ENCODE measurements at places on chromosomes 4 and X. TPM values are rescaled to one million over a fixed set of nuclear protein-coding genes. Genes with fewer than 3 reads are reported as not detected.

DNA sequence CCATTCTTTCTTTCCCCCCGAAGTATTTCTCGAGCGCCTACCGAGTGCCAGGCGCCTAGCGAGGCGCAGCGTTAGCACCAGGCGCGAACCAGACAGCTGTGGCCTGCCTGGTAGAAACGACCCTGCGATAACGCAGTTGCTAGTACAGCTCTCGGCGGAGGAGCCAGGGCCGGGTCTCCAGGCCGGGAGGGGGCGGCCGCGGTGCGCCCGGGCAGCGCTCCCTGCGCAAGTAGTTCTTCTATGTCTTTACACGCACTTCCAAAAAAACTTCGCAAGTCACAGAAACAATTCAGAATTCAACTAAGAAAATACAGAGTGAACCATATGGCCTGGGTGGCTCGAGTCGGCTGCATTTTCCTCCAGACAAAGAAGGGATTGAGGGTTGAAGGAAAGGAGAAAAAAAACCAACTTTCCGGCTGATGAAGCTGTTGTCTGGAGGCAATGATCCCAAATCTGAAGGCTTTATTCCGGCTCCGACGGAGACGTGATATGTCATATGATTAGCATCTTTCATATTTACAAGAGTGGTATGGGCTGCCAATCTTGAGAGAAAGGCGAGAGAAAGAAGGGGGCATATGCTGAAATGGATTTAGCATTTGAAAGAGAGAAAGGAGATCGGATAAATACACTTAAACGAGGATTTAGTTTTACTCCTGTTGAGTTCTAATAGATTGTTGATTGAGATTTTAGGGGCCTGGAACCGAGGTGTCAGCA, 7.2 kb upstream of the NEUROG2 start:
- H3K27ac ChIP-seq = no peak overlapping the region
- H3K4me1 ChIP-seq = no peaks in the 10 kb centered on the region
- H3K4me3 ChIP-seq = peak overlapping the region; percentile 3
- no peaks in the 10 kb centered on the region for H3K27me3 ChIP-seq
- H3K36me3 ChIP-seq = no peaks in the 10 kb centered on the region

DNA sequence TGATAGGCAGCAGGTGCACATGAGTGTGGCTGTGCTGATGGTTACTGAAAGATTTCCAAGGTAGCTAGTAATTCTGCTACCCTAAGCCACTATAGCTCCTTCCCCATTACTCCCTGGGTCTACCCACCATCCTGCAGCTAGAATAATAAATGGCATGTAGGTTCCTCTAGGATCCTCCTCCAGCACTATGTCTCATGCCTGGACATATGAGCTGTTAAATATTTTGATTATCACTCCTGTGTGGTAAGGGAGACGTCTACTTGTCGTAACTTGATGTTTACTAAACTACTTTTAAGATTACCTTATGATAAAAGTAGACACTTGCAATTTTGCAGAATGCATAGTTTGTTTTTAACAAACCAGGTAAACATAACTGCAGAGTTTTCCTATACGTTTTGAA, 35.5 kb downstream of the TET2 start:
- H3K27me3 ChIP-seq = no peaks in the 10 kb centered on the region
- DNase-seq = no peak
- no peaks in the 10 kb centered on the region for H3K36me3 ChIP-seq
- H3K4me1 ChIP-seq = no peaks in the 10 kb centered on the region

DNA sequence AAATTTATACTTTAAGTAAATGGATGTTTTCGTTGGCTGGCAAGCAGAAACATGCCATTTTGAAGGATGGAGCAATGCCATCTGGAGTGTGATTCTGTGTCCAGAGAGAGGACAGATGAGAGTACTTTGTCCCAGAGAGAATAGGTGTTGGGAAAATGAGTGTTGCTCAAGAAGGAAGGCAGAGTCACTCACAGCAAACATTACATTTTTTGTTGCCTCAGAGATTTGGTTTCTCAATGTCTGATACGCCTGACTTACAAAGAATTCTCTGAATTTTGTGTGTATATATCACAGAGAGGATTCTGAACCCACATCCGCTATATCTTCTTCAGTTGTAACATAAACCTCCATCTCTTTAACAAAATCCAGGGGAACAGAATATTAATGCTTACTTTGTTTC, 102.8 kb upstream of the PCDH18 start:
- H3K36me3 ChIP-seq = no peaks in the 10 kb centered on the region
- no peak for DNase-seq
- no peak overlapping the region for H3K4me3 ChIP-seq
- no peaks in the 10 kb centered on the region for H3K4me1 ChIP-seq
- H3K27ac ChIP-seq = no peak overlapping the region

POLR2B gene
- 69.6 TPM for total RNA-seq

NHS gene
- 19.1 TPM for total RNA-seq

All from aorta (tissue), 5 donors.